NCI-H2171 (cell line): ENCODE measurements at places on chromosomes 2 and 18.

GRCh38 chr18:9140381-9140780 is 3.8 kb downstream of the ANKRD12 start:
- DNase-seq = no peak

- no peak for DNase-seq
These were observed 93.5 kb upstream of the STK39 start for GRCh38 chr2:168340931-168341330.

- no peak for DNase-seq
These were observed 490.5 kb upstream of the MEX3C start for GRCh38 chr18:51687845-51688585.

- DNase-seq = no peak
These were observed 7.3 kb upstream of the VAPA start for GRCh38 chr18:9906481-9906880.

GRCh38 chr2:29000481-29000880 is 19.4 kb downstream of the TOGARAM2 start:
- DNase-seq = no peak

DNA sequence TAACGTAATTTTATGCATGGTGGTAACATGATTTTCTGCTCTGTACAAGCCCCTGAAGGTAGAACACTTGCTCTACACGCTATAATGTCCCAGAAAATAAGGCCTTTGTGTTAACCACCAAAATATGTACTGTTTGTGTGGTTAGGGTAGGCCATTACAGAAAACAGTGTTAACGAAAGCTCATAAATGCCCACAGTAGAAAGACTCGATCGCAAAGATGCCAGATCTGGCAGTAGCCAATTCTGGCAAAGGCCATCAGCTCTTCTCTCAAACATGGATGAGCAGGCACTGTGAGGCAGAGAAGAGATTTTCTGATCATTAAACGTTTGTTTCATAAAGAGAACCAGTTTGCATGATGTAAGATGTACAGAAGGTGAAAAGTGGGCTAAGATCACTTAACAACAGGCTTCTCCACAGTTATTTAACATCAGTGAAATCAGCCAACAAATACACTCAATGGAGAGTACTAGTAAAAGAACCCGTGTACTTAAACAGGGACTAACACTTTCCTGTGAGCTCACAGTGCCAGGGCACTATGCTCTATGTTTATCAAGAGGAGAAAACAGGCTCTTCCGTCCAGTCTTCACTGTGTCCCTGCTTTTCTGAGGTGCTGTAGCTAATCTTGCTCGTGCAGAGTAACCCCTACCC is 80.3 kb downstream of the SPRED2 start:
- DNase-seq = no peak
